Stimulated activated CD8-positive, alpha-beta memory T cell treated with anti-CD3 and anti-CD28 coated beads, Interleukin-4, amount 100 ng/mL, for 1 hour (primary cell): ENCODE measurements at places on chromosomes 11 and 22.

DNA sequence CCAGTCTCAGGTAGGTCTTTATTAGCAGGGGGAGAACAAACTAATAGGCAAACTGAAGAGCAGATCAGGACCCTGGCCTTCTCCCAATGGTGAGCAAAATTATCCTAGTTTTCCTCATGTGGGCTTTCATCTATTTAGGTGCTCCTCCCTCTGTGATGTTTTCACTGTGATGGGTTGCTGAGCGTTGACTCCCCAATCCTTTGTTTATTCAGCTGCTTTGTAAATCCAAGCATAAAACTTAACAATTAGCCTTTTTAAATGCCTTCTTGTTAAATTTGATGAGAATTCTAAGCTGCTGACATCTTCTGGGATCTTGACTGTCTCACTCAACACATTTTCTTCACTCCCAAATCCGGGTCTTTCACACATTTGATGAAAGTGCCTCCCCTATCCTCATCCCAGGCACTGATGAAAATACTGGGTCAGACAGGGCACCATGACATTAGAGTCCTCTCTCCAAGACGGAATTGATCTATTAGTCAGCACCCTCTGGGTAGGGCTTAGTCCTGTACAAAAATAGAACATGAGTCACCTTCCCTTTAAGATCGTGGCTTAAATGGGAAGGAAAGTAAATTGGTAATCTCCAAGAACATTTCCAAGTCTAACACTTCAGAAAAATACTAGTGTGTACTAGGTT, 199.3 kb upstream of the ISX start:
- no peak for DNase-seq

DNA sequence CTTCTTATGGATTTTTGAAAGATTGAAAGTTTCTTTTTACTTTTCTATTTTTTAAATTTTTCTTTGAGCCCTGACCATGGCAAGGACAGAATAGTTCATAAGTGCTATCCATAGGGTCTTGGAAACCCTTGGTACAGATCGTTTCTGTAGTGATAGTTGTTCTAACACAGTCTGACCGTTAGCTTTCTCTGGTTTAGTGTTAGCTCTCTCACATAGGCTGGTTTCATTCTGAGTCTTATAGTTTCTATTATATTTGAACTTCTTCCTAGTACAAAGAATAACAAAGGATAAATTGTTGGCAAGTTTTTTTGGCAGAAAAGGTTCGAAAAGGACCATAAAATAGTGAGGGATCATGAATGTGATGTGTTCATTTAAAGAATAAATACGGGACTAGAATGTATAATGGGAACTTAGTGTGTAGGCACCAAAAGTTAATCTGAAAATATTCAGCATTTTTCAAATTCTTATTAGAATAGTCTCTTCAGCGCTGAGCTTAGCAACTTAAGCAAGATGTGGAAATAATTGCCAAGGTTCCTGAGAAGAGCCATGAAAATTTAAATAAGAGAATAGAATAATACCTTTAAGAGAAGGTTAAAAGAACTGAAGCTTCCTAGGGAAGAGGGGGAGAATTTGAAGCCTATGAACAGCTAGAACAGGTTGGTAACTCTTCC, 24.1 kb downstream of the FDX1 start:
- DNase-seq: no peak

DNA sequence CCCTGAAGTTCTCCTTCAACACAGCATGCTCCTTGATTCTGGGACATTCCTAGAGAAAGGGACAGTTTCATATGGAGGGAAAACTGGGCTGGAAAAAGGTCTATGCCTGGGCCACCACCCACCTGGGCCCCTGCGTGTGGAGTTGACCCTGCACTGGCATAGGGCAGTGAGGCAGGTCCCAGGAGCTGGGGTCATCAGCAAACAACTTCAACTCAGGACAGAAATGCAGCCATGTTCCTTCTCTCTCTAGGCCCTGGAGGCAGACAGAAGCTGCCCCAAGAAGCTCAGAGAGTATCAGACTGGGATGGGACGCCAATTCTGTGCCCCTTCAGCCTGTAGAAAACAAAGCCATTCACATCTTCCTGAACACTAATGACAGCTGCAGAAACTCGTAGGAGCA, 34.9 kb downstream of the RTL6 start:
- no peak for DNase-seq

DNA sequence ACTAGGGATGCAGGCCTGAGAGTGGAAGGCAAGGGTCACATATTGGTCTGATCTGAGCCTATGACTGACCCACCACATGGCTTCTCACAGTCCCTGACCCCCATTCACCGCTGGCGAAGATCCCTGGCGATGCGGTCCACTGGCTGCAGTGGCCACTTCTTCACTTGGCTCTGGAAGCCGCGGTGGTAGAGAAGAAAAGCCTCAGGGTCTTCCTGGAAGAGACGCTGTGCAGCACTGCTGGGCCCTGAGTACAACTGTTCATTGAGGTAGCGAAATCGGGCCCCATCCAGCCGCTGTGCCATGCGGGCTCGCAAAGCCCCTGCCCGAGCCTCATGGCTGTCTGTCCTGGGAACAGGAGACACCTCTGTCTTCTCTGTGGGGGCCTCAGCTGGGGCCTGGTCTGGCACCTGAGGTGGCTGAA, 2.4 kb downstream of the RRP8 start:
- DNase-seq: no peak

DNA sequence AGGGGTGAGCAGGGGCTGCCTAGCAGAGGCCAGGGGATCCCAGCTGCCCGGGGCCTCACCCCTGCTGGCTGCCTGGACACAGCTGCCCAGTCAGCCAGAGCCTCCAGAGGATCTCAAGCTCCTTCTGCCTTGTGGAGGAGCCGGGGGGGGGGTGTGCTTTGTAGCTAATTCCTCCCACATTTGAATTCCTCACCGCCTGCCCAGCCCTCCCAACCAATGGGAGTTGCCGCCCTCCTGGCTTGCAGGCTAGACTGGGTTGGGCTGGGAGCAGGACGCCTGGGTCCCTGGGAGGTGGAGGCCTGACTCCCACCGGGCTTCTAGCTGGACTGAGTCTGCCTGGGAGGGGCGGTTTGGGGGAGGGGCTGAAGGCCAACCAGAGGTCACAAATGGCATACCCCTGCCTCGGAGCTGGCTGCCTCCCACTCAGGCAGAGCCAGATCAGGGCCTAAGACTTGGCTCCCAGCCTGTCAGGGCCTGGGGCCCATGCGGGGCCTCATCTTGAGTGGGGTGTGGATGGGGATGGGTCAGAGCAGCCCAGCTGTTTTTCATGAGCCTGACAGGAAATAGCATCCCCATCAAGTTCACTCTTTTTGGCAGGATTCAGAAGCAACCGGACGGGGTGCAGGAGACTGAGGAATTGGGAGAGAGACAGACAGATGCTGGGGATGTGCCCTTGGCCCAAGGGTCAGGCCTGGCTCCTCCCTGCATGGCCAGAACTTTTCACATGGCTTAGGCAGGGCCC, 29.2 kb upstream of the PDE2A start:
- no peak for DNase-seq

DNA sequence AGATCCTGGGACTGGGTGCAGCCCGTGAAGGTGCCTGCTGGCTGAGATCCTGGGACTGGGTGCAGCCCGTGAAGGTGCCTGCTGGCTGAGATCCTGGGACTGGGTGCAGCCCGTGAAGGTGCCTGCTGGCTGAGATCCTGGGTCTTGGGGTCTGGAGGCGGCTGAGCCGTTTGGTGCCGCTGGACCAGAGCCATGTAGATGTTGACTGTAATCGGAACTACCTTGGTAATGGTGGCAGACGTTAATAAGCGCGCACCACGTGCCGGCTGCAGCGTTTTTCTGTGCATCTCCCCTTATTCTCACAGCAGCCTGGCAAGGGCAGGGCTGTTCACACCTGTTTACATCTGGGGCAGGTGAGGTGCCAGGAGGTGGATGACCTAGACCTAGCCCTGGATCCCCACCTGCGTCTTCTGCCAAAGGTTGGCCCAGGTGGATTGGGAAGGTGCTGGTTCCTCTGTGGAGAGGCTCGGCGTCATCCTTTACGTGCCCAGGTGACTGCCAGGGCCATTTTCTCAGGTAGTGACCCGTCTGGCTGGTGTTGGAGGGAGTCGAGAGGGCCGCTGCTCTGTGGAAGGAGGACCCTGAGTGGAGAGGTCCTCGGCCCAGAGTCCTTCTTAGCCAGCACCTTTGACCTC, 382.5 kb downstream of the TBC1D22A start:
- no peak for DNase-seq

DNA sequence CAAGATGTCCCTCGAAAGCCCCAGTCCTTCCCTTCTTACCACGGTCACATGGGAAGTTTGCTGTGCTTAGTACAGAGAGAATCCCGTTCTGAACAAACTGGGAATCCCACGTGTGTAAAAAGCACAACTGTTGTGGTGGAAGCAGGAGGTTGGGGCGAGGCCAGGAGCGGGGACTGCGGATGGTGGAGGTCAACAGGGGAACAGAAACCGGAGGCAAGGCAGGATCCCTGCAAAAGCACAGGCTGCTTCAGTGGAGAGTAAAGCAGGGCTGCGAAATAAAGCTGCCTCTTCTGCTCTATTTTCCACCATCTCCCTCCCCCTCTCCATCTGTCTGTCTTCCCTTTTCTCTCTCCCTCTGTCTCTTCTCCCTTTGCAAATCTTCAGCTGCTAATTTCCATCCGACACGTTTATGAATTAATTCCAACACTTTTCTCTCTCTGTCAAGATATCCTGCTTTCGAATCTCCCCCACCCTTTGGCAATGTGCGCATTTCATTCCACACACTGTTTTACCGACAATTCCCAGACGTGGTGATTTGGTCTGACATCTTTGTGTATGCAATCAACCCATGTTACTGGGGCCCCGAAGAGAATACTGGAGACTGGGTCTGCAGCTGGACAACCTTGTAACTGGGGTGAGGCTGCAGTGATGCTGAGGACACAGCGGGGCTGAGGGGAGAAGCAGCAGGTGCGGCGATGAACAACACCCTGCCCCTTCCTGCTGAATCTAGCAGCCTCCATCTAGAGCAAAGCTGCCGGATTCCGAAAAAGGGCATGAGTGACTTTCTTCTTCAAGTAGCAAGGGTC, 571.8 kb downstream of the OPCML start:
- no peak for DNase-seq

- DNase-seq: no peak
These were observed 1.4 kb upstream of the PIM3 start for GRCh38 chr22:49958931-49959781.

GRCh38 chr11:129434641-129435498, 59.2 kb downstream of the BARX2 start:
- no peak for DNase-seq

- DNase-seq: no peak
These were observed 928 bp upstream of the CRACR2B start for GRCh38 chr11:826836-827145.

- no peak for DNase-seq
These were observed 76.9 kb downstream of the IGLL1 start for GRCh38 chr22:23503142-23503541.

DNA sequence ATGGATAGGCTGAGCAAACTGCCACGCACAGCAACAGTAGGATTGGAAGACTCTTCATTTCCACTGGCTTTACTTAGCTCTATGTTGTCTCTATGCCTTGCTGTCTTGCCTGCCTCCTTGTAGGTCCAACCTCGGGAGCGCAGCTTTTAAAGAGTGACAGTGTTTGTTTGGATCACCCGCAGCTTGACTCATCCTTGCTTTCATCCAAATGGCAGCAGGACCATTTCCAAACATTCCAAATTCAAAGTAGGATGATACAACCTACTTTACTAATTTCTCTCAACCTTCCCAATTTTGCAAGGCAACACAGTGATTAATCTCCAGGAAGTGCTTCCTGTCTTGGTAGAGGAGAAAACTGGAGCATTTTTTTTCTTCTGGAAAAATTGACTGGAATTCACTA, at the start of gene MMP3:
Gene MMP3 (minus strand): TSS at position 121 of the 400 bp plus-strand sequence. CDS start 63 bp downstream, at position 58.
- no peak for DNase-seq

- no peak for DNase-seq
These were observed 743.8 kb downstream of the NTM start for GRCh38 chr11:132114185-132114584.

GRCh38 chr11:118380571-118380970, 20.8 kb upstream of the ATP5MG start:
- DNase-seq: no peak

DNA sequence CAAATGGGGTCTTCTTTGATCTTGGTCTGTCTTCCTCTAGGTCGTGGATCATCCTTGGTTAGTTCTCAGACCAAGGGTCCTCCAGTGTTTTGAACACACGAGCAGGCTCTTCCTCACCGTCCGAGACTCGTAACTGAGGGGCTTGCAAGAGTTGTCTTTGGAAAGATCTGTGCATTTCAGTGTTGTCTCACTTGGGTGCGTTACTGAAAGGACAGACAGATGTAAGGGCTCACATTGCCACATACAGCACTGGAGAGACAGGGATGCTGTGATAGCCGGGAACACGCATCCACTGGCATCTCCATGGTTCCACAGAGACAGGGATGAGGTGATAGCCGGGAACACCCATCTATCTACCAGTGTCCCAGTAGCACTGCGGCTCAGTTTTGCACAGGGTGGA, 15.7 kb downstream of the GLB1L2 start:
- no peak for DNase-seq

DNA sequence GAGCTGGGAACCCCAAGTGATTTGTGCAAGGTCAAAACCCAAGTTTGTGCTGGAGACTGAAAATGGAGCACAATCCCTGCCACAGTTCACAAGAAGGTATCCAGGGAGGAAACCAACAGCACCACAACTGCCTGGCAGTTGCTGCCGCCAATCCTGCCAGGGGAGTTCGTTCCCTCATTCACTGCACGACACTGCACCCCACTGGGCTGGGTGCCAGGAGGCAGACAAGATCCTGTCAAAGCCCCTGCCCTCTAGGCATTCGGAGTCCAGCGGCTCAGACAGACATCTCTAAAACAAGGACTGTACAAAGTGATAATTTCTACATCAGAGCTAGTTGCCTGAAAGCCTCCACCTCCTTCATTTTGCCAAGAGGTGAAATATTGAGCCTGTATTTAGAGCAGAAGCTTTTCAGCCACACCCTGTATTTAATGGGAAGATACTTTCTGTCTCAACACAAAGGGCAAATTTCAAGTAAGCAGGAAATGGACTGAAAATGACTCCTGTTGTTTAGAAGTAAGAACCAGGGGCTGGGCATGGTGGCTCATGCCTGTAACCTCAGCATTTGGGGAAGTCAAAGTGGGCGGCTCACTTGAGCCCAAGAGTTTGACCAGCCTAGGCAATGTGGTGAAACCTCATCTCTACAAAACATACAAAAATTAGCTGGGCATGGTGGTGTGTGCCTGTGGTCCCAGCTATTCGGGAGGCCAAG, 277.4 kb upstream of the NARS2 start:
- DNase-seq: no peak

- no peak for DNase-seq
These were observed 33.0 kb downstream of the LRRC10B start for GRCh38 chr11:61541598-61541997.

GRCh38 chr22:26931471-26931870, 274.1 kb downstream of the MIAT start:
- no peak for DNase-seq
